NCI-H510A (cell line): ENCODE measurements at places on chromosomes 7 and 10.

DNA sequence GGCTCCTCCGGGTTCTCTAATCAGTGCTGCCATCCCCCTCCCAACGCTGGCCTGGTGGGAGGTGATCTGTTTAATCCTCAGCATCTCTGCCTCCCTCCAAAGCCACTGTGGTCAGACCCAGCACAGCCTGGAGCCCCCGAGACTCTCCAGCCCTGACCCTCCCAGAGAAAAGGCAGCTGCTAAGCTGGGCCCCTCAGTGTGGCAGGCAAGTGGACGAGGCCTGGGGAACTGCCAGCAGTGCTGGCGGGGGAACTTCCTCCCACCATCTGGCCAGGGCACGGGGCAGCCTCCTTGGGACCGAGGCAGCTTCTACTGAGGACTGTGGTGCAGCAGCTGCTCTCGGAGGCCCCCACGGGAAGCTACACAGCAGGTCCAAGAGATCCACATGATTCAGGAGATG is 51.1 kb downstream of the DPYSL4 start:
- no peak for DNase-seq

DNA sequence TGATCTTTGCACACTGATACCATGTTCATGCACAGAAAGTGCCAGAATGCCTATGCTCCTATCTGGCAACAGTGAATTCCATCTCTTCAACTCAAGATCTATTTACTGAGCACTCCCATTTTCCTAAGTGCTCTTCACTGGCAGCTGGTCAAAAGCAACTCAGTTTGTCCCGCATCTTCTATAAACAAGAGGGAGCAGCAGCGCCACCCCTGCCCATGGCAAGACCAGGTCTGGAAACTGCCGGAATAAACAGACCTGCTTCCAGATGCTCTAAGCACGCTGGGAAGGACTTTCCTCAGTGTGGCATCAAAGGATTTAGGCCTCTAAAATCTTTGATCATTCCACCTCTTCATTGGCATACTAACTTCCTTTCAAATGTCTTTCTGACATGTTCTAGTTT is 104.4 kb upstream of the MACROH2A2 start:
- DNase-seq = peak; percentile 90

DNA sequence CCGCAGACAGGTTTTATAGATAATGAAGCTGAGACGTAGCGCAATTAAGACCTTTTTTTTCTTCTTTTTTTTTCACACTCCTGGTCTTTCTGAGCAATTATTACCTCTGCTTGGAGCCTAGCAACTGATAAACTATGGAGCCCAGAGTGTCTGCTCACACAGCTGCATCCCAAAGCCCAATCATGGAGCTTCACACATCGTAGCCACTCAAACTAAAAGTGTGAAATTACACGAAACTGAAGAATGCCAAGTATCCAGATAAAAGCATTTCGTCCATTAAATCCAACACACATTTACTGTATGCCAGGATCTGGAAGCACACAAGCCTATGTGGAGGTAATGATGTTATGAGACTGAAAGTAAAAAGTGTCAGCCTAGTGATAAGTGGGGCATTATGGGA is 97.6 kb downstream of the NRP1 start:
- no peak for DNase-seq

DNA sequence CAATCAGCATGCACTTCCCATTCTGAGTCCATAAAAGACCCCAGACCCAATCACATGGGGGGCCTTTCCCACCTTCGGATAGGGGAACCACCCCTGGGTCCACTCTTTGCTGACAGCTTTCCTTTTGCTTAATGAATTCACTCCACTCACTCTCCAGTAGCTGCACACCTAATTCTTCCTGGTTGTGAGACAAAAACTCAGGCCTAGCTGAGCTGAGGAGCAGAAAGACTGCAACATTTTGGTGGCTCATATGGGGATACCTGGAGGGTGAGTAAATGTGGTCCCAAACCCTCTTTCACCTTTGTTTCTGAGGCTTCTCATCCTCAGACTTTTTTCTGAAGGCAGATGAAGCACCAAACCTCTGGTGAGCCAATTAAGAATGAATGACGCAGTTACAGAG is 138.1 kb downstream of the WDR11 start:
- no peak for DNase-seq

GRCh38 chr10:113756940-113757543 is 5.6 kb downstream of the PLEKHS1 start:
- DNase-seq = no peak
